ENCODE measurements at places on chromosomes 11 and 22.

DNA sequence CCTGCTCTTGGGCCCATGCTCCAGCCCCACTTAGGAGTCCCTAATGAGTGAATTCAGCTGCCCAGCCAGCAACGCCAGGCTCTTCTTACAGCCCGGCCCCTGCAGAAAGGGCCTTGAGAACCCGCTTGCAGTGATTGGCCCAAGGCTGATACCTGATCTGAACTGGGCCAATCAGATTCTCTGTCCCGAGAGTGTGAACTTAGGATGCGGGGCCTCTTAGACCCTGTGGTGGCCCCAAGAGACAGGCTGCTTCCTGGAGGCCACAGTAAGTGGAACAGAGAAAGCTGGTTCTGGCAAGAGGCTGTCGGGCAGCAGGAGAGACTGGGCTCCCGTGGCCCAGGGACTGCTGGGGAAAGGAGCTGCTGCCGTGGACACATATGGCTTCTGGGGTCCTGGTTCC lies 11.5 kb downstream of the VSTM5 start:
- DNase-seq = no peak

DNA sequence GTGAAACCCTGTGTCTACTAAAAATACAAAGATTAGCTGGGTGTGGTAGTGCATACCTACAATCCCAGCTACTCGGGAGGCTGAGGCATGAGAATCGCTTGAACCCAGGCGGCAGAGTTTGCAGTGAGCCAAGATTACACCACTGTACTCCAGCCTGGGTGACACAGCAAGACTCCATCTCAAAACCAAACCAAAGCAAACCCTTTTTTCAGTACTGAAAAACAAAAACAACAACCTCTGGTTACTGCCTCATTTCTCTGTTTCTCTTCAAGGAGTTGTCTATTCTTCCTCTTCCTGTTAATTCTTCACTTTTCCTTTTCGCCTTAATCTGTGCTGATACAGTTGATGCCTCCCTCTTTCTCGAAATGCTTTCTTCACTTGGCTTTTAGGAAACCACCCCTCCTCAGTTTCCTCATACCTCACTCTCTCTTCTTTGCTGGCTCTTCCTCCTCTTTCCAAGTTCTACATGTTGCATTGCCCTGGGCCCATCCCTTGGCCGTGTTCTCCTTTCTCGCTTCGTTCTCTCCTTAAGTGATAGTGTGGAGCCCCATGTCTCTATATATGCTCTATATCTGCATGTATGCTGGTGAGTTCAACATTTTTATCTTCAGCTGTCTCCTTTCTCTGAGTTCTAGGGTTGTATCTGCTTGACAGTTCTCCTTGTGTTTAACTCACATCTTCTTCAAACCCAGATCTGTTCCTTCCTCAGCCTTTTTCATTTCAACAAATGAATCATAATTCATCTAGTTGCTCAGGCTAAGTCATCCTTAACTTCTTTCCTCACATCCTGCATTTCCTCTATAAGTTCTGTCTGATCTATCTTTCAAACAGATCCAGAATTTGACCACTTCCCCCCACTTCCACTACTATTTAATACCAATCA lies 37.1 kb downstream of the NUCB2 start:
- DNase-seq = no peak

DNA sequence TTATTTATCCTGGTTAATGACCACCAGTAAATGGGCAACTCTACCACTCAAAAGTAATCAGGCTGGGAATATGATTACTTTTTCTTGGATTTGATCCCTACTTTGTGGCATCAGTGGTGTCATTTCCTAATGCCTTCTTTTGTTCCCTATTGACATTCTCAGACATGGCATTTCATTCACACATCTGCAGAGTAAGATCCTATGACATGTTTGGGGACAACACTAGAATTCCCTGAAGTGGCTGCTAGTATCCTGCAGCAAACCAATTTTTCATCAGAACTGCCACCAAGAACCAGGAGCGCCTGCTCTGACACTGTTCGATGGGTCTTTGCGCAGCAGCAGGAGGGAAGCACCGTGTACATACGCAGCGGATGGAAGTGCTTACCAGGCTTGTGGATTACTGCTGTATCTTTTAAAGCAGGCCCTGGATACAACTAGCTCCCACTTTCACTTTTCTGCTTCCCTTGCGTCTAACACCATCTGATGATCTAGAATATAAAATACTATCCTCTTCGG lies 97.7 kb downstream of the LARGE2 start:
- DNase-seq = no peak

- no peak for DNase-seq
These were observed 148.8 kb downstream of the HIPK3 start for GRCh38 chr11:33405834-33406602.

DNA sequence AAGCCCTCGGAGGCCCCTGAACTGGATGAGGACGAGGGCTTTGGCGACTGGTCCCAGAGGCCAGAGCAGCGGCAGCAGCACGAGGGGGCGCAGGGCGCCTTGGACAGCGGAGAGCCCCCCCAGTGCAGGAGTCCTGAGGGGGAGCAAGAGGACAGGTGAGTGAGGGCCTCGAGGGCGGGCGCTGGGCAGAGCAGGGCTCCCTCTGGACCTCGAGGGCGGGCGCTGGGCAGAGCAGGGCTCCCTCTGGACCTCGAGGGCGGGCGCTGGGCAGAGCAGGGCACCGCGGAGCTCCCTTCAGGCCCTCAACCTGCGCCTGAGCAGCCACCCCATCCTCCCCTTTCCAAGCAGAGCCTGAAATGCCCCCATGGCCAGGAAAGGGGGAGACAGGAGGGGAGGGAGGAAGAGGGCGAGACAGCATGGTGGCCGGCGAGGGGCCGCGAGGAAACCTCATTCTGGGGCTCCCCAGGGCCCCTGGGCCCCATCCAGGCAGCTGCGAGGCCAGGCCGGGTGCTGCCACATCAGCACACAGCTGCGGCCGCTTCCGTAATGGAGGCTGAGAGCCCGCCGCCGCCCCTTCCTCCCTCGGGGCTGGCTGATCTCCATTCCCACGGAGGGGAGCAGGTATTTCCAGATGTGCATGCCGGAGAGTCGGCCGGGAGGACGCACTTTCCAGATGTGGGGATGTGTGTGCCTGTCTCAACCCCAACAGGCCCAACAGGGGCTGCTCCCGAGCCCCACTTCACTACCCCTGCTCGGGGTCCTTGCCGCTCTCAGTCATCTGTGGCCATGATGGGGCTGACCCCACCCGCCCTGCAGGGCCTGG lies 10.0 kb downstream of the PRR33 start:
- no peak for DNase-seq

DNA sequence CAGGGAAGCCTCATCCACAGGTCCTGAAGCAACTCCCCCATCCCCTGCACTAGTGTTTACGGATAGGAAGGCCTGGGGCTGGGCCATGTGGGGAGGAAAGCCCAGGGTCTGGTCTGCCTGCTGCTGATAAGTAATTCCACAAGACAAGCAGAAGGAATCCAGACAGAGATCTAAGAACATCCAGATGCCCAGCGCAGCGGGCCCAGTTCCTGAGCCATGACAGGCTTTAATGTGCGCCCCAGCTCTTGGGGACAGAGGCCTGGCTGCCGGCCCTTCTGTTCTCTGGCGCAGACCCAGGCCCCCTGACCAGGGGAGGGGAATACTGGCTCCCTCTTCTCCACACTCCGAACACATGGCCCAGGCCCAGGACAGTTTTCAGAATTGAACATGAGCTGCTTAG lies 28.8 kb upstream of the ETS1 start:
- DNase-seq = no peak

DNA sequence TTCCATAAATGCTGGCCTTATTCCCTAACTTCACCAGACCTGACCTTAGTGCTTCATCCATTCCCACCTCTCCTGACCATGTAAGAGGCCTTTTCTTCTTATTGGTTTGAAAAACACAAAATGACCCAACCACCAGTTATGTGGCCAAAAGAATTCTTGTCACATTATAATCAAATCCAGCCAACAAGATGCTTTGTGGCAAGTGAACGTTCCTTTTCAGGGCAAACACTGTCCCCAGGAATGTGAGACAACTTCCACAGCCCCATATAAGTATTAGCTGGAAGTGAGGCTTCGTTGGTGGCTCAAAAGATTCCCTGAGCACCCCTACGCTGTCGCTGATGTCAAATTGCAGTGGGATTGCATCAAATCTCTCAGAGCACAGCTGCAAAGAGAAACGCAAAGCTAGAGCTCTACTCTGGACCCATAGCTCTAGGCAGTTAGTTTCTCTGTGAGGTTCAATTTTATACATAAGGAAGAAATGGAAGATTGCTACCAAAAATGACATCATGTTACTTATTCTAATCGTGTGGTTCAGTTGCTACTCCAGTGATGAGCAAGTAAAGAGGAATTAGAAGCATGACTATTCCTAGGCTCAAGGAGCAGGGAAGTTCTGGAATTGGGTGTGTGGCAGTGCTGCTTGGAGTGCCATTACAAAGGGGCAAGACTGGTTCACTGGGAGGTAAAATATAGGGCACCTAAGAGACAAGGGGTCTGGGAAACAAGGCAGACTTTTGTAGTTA lies 26.1 kb downstream of the GLYATL1 start:
- no peak for DNase-seq

GRCh38 chr11:126267650-126268049 lies 1.0 kb downstream of the SRPRA start:
- no peak for DNase-seq

DNA sequence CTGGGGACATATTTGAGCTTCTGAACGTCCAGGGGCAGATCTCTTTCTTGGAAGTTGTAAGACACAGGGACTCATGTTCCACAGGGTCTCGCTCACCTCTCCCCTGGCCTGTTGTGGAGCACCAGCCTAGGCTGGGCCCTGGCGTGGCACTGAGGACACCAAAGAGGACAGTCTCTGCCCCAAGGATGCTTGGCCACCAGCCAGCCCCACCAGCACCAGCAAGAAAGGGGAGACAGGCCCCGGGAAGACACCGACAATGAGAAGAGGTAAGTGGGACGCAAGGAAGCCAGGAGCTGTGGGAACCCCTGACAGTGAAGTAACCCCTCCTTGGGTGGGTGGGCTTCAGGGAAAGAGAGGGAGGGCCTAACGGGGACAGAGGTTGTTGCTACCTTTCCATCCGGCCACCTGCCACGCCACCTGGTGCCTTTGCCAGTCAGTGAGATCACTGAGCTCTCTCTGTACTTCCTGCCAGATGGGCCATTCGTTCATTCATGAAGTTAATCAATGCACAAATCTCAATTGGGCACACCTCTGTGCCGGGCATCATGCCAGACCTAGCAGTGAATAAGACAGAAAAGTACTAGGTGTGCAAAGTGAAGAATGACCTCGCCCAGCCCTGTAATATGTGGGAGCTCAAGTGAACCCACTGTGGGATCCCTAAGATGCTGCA lies 11.1 kb downstream of the APOL5 start:
- no peak for DNase-seq

GRCh38 chr22:23498811-23499798 lies 81.0 kb downstream of the IGLL1 start:
- DNase-seq = no peak

DNA sequence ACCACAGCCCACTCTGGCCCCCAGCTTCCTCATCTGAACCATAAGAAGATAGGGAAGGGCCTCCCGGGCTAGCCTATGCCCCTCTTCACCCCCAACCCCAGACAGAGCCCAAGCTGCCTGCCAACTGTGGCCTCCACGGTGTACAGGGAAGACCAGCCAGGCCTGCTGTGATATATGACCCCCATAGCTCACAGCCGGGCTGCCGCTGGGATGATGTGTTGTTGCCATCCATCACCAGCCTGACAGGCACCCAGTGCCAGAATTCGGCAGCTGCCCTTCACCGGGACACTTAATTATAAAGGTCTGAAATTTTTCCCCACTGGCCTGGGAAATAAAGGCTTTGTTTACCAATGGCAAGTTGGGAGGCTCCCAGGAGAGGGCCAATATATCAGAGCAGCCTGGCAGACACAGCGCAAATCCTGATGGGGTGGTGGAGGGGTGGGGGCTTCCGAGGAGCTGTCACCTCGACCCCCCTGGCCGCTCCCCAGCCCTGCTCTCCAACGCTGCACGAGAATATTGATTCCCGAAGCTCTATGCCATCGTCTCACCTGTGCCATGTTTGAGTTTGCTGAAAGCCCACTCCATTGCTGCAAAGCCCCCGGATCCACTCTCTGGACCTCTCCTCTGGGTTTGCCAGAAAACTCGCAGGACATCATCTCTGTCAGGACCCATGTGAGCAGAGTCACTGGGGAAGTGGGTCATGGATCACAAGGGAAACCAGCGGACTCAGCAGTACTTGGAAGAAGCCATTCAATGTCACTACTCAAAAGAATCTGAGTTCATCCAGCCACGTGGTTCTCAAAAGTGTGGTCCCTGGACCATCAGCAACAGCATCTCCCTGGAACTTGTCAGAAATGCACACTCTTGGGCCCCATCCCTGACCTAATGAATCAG lies 296.9 kb downstream of the MN1 start:
- DNase-seq = no peak

DNA sequence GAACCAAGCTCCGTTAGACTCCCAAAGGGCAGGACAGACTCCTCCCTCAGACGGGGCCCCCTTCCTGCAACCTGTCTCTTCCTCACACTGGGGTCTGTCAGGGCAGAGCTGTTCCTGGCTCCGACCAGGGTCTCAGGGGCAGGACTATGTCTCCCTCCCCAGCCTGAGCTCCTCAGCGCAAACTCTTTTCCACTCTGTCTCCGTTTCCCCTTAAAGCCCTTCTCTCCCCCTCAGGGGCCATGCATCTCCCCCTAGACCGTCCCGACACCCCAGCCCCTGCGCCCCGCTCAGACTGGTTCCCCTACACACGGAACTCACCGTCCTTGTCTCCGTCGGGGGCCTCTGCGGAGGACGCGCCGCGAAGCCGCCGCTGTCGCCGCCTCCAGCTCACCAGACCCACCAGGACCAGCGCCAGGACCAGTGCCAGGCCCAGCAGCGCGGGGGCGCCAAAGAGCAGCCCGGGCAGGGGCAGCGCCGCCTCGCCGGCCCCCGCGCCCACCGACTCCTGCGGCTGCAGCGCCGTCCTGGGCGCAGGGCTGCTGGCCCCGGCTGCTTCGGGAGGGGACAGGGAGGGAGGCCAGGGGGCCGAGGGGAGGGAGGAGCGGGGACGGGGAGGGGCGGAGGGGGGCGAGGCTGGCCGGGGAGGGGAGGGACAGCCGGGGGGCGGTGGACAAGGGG lies 684 bp downstream of the TNFRSF13C start:
- DNase-seq = no peak

DNA sequence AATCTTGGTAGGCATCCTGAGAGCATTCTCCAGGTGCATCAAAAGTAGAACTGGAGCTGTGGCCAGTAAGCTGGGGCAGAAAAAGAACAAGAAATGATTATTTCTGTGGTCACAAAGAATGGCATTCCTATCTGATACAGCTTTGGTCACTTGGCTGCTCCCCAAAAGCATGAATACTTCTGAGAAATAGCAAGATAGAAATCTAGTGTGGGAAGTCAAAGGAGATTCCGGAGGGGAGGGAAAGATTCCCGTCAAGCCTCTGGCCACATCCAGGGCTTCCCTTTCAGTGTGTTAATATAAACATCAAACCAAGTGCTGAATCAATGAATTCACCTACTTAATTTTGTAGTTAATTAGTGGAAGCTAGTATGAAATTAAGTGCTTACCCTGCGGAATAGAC lies 1185.4 kb downstream of the LRRC4C start:
- DNase-seq = no peak

DNA sequence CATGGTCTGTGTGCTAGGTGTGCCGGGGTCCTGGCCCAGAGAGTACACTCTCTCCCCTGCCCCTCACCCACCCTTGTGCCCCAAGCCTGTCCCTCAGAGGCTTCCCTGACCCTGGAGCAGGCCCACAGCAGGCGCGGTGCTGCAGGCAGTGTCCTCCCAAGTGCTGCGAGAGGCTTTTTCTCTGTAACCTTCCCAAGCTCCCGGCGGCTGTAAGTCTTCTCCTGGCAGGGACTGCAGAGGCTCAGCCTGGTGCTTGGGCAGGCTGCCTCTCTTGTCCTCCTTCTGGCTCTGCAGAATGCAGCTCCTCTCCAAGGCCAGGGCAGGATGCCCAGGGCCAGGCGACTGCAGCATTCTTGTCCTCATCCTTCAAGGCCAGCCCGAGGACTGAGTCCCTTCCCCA lies 15.9 kb downstream of the RFPL1 start:
- no peak for DNase-seq
